Tongue (tissue), 3 donors: ENCODE measurements at places on chromosomes 2 and 18. TPM values are rescaled to one million over a fixed set of nuclear protein-coding genes. Genes with fewer than 3 reads are reported as not detected.

LYPD1 gene
- total RNA-seq: 3.6 TPM

PSD4 gene
- total RNA-seq: 16.4 TPM

OBSL1 gene
- 105 TPM for total RNA-seq

CTAGE1 gene
- total RNA-seq: not detected

PLCL1 gene
- 31.2 TPM for total RNA-seq

MC5R gene
- not detected for total RNA-seq

SLC16A14 gene
- total RNA-seq: 9.9 TPM

AAMP gene
- 203 TPM for total RNA-seq

TUBA4B gene
- not detected for total RNA-seq

NOL4 gene
- total RNA-seq: 0.82 TPM

TWIST2 gene
- 21.8 TPM for total RNA-seq

KCNK3 gene
- total RNA-seq: 1.1 TPM

COL4A3 gene
- total RNA-seq: 7.3 TPM

CFAP210 gene
- total RNA-seq: not detected

KLHL30 gene
- total RNA-seq: 58.4 TPM

RUFY4 gene
- total RNA-seq: not detected
